Smooth muscle cell of the umbilical artery (primary cell): ENCODE measurements at places on chromosomes 2 and 18. TPM values are rescaled to one million over a fixed set of nuclear protein-coding genes. Genes with fewer than 3 reads are reported as not detected.

Gene SKOR2
- not detected in 2 replicates for total RNA-seq

Gene CABYR
- 4.5 and 5.8 TPM in 2 replicates for total RNA-seq

Gene ASPRV1
- total RNA-seq = 0.14 and 0.30 TPM in 2 replicates

Gene FHOD3
- 77.6 and 85.5 TPM in 2 replicates for total RNA-seq

Gene TMBIM1
- total RNA-seq = 165 and 227 TPM in 2 replicates

Gene CFAP53
- 0.14 and 0.30 TPM in 2 replicates for total RNA-seq

Gene INHBB
- not detected in 2 replicates for total RNA-seq

Gene G6PC2
- not detected in 2 replicates for total RNA-seq

Gene SULT1C4
- 0.30 and 0.32 TPM in 2 replicates for total RNA-seq

Gene GALNT13
- 2.7 TPM in 1 of 2 replicates, not detected in the other for total RNA-seq

Gene COQ10B
- total RNA-seq = 55.2 and 72.2 TPM in 2 replicates

Gene SPATA3
- total RNA-seq = not detected in 2 replicates

Gene LONRF2
- total RNA-seq = 0.32 and 1.2 TPM in 2 replicates

Gene CDKL4
- total RNA-seq = 0.78 and 3.3 TPM in 2 replicates

Gene KRTCAP3
- not detected in 2 replicates for total RNA-seq

Gene EFR3B
- 1.4 and 2.4 TPM in 2 replicates for total RNA-seq

Gene SAP130
- total RNA-seq = 4.8 and 6.7 TPM in 2 replicates

Gene TWIST2
- total RNA-seq = 16.0 and 32.2 TPM in 2 replicates

Gene CENPA
- 0.30 and 4.5 TPM in 2 replicates for total RNA-seq

Gene NPPC
- total RNA-seq = not detected in 2 replicates

Gene PSMA8
- not detected in 2 replicates for total RNA-seq

Gene COL3A1
- 4,191 and 14,422 TPM in 2 replicates for total RNA-seq

Gene FTCDNL1
- total RNA-seq = 1.5 and 1.8 TPM in 2 replicates

Gene KIAA2012
- under 0.01 and 0.09 TPM in 2 replicates for total RNA-seq

Gene KYNU
- 0.18 and 1.8 TPM in 2 replicates for total RNA-seq
